ENCODE measurements at places on chromosomes 4 and X.

DNA sequence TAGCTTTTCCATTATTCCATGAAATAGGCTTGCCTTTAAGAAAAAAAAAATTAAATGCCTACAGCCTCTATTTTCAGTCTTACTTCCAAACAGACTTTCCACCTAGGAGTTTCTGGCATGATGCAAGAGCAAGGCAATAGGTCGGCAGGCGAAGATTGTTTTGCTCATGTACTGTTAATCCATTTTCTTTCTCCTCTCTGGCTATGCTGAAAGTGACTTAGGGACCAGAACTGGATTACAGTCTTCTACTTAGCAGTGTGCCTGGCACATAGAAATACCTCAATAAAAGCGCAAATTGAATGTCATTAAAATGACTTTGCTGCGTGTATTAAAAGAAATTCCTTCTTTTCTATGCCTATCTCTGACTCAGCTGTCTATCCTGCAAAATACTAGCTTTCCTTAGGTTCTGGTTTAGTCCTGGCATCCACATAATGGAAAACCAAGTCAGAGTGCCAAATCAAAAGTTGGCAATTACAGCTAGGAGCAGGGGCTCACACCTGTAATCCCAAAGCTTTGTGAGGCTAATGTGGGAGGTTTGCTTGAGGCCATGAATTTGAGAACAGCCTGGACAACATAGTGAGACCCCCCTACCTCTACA lies 51.9 kb downstream of the CC2D2A start:
- no peak for DNase-seq

DNA sequence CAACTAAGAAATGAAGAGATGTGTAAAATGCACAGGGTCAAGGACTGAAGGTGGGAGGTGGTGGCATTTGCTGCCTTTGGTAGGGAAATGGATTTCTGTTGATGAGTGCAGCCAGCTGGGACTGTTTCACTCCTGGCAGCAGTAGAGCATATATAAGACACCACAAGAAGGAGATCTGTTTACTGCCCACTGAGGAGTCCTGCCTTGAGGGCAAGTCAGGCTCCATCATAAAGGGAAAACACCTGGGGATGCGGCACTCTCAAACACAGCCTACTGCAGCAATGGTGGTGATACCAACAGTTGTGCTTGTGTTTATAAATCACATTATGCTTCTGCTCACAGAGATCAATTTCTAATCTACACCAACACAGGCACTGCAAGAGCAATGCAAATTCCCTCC lies 222.1 kb downstream of the TACR3 start:
- DNase-seq: no peak

GRCh38 chr4:128483816-128484215 lies 196.2 kb upstream of the PGRMC2 start:
- no peak for DNase-seq

DNA sequence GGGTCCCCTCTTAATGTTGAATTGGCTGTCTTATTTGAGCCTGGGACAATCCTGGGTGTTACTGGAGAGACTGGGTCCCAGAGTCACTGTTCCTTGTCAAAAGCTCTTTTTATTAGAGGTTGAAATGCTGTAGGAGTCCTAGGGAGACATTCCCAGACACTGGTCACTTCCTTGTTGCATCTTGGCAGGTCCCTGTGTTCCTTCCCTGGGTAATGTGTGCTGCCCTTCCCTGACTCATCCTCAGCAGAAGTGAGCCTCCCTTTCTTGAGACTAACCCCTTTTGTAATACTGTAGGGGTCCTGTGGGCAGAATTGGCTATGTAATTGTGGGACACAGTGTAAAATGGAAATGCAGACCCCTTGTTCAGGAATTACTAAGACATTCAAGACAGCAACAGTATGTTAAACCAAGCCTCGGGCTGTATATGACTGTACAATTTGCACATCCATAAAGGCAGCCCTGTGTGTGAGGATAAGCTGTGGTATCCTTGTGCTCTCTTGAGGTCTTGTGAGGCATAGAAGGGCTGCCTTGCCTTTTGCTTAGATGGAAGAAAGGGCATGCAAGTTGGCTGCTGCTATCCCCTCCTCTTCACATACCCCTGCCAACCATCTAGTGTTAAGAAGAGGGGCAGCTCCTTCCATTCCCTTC lies 53.5 kb downstream of the DCLK2 start:
- DNase-seq: no peak

DNA sequence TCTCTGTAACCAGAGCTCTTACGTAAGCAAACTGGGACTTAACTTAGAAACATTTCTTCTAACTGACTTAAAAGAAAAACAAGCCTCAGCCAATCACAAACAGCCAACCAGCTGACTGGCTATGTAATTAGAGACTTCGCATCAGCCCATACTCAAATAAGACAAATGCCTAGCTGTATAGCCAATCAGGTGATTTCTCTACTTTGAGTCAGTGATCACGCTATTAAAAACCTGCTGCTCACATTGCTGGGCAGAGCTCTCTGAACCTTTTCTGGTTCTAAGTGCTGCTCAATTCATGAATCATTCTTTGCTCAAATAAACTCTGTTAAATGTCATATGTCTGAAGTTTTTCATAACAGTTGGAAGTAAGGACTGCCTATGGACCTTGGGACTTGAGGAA lies 9.9 kb upstream of the SMIM10L2A start:
- no peak for DNase-seq

GRCh38 chr4:7993671-7994070 lies 54.0 kb upstream of the AFAP1 start:
- no peak for DNase-seq

DNA sequence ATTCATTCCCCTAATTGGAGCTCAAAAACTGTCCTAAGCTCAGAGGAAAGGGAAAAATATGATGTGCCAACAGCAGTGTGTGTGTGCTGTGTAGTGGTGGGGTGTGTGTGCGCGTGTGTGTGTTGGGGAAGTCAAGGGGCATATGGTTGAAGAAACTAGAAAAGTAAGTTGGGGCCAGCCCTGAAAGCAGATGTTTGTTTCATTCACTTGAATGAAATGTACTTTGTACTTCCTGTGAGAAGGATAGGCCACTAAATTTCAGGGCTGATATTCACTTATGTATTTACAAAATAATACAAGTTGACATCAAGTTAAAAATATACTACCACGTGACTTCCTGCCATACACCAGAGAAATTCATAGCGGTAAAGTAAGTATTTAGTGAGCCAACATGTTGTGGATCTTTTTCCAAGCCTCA lies 151.3 kb upstream of the JADE1 start:
- no peak for DNase-seq

GRCh38 chr4:147334478-147334877 lies 146.4 kb upstream of the EDNRA start:
- DNase-seq: no peak

DNA sequence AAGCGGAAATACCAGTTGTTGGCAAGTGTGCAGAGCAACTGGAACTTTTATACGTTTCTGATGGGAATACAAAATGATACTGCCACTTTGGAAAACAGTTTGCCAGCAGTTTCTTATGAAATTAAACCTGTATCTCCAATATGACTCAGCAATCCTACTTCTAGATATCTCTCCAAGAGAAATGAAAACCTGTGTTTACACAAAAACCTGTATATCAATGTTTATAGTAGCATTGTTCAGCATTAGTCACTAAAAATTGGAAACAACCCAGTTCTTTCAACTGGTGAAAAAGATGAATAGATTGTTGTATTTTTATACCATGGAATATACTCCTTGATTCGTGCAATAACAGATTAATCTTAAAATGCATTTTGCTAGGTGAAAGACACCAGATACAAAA lies 26.8 kb downstream of the ATP7A start:
- no peak for DNase-seq

All from cortex of kidney (tissue), 1 donor.